ENCODE measurements at places on chromosomes 16 and 17.

DNA sequence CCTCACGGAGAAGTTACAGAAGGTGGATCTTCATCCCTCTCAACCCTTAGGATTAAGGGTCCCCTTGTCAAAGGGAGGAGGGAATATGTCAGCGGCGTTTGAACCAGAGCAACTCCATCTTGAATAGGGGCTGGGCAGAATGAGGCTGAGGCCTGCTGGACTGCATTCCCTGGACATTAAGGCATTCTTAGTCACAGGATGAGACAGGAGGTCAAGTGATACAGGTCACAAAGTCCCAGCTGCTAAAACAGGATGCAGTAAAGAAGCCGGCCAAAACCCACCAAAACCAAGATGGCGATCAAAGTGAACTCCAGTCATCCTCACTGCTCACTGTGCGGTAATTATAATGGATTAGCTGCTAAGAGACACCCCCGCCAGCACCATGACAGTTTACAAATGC, 36.7 kb downstream of the RBFOX3 start:
- DNase-seq = peak; percentile 31

DNA sequence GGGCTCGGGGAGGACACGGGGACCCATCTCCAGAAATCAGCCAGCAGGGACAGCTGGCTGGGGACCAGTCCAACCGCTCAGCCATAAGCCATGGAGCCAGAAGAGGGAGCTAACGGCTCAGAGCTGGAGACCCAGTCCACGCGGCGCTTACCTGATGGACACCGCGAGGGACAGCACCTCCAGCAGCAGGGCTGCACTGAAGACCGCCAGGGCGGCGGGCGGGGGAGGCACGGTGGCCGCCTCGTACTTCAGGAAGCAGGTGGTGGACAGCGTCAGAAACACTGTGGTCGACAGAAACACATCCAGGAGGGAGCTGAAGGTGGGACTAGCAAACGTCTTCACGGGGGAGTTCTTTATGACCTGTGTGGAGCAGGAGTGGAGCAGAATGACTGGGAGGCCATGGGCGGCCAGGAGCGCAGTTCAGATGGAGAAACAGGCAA, 102.6 kb upstream of the CREBBP start:
- DNase-seq = peak; percentile 37

- DNase-seq = no peak
These were observed 191.1 kb upstream of the IRX3 start for GRCh38 chr16:54477714-54478113.

DNA sequence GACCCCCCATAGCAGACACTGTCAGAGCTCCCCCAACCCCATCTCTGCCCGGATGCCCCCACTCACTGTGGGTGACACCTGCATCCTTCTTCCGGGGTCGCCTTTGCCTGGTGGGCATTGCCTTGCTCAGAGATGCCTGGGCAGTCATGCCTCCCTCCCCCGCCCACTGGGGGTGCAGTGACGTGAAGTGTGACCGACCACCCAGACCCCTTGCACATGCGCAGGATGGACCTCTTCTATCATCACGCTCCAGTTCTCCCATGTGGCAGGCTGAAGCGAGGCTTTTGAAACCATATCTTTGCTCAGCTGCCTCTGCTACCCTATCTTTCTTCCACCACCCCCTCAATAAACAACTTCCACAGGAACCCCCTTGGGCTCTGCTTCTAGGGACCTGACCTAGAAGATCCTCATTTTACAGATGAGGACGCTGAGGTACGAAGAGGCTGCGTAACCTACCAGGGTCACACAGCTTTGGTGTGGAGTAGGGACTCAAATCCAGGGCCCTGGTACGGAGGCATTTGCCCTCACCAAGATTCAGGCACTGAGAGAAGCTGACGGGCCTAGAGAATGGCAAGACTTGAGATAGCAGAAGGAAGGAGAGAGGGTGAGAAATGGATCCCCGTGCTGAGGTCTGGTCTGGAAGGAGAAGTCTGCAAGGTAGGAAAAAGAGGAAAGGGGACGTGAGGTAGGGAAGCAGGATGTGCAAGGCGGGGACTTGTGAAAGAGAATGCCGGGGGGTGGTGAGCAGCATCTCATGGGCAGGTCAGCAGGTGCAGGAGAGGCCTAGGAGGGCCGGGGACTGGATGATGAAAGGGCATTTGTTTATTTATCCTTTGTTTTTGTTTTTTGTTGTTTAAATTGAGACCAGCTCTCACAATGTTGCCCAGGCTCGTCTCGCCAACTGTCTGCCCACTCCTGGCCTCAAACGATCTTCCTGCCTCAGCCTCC, 14.4 kb downstream of the NLRC5 start:
- DNase-seq = no peak

DNA sequence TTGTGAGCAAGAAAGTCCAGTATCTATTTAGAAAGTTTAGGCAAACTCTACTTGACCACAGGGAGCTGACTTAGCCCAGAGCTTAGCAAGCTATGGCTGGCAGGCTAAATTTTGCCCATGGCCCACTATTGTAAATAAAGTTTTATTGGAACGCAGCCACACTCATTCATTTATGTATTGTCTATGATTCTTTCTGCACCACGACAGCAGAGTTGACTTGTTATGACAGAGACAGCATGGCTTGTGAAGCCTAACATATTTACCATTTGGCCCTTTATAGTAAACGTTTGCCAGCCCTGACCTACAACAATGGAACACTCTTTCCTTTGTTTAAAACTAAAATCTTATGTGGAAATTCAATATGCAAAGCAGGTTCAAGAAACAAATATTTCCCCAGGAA, 100.0 kb upstream of the ZFHX3 start:
- no peak for DNase-seq

DNA sequence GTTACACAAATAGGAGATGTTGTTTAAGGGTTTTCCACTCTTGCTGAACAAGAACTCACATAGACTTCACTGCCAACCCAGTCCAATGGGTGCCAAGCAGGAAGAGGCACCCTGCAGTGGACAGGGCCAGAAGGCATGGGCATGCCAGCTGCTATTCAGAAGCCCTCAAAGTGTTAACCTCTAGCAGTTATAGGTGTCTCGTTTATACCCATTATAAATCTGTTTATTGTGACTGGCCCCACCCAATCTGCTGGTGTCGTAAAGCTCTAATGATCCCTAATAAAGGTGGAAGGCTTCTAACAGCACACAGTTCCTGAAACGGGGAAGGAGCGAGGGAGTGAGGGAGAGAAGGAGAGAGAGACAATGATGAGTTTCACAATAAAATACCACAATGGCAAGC, 23.9 kb downstream of the HNF1B start:
- DNase-seq = no peak

Measured in M059J (cell line).